ENCODE measurements at places on chromosomes 4 and X.

DNA sequence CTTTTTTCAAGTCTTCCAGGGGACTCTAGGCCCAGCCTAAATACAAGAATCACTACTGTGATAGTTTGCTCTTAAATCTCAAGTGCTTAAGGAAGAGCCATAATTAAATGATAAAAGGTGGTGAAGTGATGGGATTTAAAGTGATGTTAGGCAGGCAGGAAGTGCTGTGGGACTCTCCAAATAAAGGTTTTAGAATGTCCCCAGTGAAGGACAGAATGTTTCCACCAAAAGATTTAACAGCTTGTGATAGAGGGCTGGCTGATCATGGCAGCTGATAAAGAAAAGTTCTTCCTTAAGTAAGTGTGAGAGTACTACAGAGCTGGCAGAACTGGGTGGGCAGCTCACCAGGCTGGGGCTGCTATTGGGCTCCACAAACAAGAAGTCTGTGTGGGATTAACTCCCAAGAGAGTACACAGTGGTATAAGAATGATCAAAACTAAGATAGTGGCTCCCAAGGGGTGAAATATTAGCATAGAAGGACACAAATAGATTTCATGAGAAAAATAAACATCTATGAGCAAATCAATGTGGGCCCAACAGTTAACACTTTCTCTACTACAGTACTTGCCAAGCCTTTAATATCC lies 637.2 kb upstream of the CPEB2 start:
- DNase-seq, result no peak

- DNase-seq, result no peak
These were observed 2.7 kb downstream of the GEMIN8 start for GRCh38 chrX:14027036-14027435.

GRCh38 chr4:152434011-152434410 lies 101.9 kb downstream of the FBXW7 start:
- DNase-seq, result no peak

DNA sequence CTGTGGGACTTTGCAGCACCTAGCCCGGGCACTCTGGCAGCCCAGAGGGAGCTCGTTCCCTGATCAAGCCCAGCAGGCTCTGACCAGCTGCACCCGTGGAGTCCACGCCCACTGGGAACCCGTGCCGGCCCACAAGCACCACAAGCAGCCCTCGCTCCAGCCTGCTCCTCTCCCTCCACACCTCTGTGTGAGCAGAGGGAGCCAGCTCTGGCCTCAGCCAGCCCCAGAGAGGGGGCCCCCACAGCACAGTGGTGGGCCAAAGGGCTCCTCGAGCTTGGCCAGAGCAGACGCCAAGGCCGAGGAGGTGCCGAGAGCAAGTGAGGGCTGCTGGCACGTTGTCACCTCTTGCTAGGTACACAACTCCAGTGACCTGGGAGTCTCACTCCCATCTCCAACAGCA lies 5.1 kb upstream of the UGT2A1 start:
- DNase-seq, result no peak

- DNase-seq, result no peak
These were observed 43.5 kb upstream of the CD99 start for GRCh38 chrX:2647627-2648026.

DNA sequence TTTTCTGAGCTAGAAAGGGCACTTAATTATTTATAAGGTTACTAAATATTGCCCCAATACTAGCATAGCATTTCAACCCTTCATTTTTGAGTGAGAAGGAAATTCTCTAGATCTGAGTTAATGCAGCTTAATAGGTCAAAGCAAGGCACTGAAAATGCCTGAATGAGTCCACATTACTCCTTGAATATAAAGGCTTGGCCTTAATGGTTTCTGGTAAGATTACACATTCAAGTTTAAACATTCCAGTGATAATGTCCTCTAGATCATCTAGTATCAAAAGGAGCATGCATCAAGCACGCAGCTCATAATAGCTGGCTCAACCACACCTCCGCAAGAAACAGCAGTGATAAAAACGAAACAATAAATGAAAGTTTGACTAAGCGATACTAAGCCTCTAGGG lies 87.5 kb downstream of the SPANXN3 start:
- no peak for DNase-seq

DNA sequence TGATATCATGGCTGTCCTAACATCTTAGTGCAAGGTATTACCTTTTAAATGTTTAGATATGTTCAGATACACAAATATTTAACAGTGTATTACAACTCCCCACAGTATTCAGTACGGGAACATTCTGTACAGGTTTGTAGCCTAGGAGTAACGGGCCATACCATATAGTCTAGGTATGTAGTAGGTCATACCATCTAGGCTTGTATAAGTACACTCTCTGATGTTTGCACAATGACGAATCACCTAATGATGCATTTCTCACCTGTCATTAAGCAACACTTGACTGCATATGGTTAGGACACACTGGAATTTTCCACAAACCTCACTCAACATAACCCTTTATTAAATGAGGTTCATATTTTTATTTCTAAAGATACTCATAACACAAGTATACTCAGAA lies 67.7 kb downstream of the THOC2 start:
- no peak for DNase-seq

DNA sequence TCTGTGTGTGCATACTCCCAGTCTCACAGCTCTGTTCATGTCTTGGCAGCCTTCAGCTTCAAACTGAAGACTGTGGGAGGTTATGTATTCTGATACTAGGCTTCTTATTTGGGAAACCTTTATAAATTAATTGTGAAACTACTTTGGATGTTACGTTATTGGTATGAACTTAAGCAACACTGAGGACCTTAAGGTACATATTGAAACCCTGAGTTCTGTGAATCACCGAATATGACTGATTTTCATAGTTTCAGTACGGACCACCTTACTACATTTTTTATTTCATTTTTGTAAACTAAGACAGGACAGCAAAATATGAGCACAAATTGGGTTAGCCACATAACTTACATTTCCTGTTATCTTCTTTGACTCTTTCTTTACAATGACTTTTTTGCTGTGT lies 498.4 kb downstream of the PDGFC start:
- DNase-seq, result no peak

GRCh38 chrX:144896323-144896722 lies 351.0 kb upstream of the SPANXN1 start:
- no peak for DNase-seq

DNA sequence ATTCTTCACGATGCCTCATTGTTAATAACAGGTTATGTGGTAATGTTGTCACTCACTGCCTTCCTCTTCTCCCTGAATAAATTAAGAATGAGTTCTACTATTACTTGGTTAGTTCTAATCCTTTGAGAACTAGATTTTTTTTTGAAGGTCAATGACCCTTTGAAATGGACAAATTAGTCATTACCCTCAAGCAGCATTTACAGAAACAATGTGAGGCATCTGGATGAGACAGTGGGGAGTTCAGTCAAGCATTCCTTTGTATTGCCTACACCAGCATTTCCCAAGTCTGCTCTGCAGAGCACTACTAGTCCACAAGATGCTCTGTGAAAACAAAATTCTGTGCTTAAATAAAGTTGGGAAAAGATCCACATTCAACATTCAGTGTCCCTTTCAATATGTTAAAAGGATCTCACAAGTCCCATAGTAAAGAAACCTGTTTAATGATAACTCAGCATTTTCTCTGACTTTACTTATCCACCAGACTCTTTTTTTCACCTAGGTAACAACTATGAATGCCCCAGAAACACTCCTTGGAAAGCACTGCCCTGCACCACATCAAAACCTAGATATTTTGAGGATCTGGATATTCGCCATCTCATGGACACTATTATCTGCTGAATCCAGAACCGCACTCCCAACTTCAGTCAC lies 60.6 kb downstream of the CHRDL1 start:
- DNase-seq, result no peak

- no peak for DNase-seq
These were observed 38.6 kb upstream of the CEP135 start for GRCh38 chr4:55910140-55910539.

DNA sequence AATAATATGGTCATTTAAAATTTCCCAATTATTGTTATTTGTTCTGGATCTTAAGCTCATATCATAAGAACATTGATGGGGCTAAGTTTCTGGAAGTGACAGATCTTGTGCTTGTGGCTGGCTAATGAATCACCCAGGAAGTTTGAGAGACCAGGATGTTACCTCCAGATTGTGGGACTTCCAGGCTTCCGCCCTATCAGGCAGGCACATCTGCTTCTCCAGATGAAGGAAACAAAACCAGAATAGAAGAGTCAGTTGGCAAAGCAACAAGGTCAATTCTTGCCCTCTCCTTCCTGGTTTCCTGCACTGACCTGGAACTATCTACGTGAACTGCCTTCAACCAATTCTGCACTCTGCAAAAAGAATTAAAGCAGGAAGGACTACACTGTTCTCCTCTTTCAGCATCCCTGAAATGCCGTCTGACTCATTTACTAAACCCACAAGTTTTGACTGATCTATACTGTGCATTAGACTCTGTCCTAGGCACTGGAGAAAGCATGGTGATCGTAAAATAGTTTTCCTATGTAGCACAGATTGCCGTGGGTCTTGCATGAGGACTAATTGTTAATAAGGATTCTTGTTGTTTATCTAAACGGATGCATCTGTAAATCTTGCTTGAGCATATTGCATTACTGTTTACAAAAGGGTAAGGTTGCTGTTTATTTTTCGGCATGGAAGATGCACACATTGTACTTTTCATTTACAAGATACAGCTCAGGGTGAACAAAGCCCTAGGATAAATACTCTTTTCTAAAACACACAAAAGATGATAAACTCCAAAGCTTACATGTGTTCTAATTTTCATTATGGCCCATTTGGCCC lies 74.6 kb downstream of the AMELX start:
- no peak for DNase-seq

GRCh38 chr4:55868581-55869090 lies 15.2 kb downstream of the EXOC1 start:
- DNase-seq, result no peak

- no peak for DNase-seq
These were observed 49.3 kb downstream of the PAQR3 start for GRCh38 chr4:78889955-78890354.

DNA sequence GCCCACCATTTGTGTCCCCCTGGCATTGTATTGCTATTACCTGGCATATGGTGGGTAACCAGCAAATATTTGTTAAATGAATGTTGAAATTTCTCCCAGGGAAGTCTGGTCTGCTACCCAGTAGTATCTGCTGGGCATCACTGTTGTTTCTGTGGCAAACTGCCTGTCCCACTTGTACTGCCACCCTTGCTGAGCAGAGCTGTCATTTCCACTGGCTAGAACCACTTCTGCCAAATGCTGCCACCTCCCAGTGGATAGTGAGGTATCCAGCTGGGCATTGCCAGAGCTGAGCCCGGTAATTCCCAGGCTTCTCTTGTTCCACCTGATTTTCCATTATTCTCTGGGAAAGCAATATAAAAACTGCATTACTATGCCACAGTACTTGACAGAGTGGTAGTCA lies 186.7 kb upstream of the NOCT start:
- DNase-seq, result no peak

DNA sequence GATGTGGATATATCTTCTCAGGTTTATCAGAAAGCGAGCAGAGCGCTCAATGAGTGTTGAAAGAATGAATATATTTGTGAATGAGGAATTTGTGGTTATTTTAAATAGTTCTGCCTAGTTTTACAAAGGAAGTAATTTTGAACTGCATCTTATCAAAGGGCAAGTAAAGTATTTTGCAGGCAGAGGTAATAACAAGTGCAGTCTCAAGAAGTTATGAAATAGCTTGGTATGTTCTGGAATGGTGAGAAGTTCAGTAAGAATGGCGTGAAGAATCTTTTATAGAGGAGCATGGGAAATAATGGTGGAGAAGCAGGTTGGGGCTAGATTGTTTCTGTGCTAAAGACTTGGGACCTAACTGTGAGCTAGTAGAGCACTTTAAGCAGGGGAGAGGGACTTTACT lies 10.9 kb downstream of the TMA16 start:
- DNase-seq, result no peak

DNA sequence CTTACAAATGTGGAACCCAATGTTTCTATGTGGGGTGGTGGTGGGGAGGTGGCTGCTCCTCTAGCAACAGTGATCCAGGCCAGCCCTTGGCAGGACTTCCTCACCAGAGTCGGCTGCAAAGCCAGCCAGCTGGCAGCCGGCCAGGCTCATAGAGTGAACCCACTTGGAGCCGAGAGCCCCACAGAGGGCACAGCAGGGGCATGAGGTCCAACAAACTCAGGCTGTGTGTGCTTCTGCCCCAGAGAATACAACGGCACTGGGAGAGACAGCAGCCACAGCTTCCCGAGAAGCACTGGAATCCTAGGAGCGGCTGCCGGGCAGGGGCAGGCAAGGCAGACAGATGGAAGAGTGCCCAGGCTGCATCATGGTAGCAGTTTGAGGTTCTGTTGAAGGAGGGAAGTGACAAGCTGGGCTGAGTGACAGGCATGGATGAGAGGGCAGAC lies 23.5 kb upstream of the SOWAHD start:
- no peak for DNase-seq
